ENCODE measurements at places on chromosomes 7 and 10.

GRCh38 chr7:105610165-105610930 lies 29.1 kb upstream of the EFCAB10 start:
- no peak for DNase-seq

GRCh38 chr7:74449809-74450397 lies 3.8 kb upstream of the GTF2IRD1 start:
- peak; percentile 72 for DNase-seq

GRCh38 chr7:129865093-129865924 lies 87.5 kb downstream of the UBE2H start:
- DNase-seq = no peak

- DNase-seq = no peak
These were observed 93.1 kb upstream of the IKZF1 start for GRCh38 chr7:50211130-50212015.

- DNase-seq = no peak
These were observed 176.3 kb upstream of the LRGUK start for GRCh38 chr7:133950855-133951254.

DNA sequence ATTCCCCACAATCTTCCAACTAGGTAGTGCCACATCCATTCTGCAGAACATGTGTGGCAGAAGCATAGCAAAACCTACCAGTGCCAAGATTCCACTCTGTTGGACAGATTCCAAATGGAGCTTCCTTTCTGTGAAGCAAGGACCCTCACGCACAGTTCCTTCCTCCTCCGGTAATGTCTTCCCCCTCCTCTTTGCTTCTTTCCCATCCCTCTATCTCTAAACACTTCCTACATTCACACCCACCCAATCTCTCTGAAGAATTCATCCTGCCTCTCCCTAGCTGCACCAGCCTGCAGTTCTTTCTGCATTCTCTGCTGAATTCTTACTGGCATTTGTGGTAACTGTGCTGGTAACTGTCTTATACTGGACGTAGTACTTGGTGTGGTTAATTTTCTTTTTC lies 124.9 kb downstream of the RNLS start:
- DNase-seq = no peak

DNA sequence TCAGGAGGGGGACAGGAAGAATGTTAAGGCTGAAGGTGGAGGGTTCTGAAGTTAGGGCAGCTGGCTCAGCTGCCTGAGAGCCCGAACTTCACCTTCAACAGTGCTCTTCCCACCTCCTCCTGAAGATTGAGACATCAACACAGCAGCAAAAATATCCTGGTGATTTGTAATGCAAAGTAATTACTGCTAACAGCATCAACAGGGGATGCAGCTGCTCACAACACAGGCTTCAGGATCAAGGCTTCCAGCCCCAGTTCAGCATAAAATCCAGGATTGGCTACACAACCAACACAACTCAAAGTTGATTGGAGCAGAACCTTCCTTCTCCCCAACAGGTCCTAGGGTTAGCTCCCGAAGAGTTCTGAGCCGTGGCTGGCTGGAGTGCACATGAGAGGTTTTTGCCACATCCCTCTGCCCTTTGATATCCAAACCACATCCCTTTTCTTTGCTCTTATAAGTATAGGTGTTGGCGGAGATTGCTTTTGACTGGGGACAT lies 242.4 kb downstream of the KIAA1217 start:
- no peak for DNase-seq

GRCh38 chr10:103493916-103494877 lies 692 bp downstream of the NEURL1 start:
- DNase-seq = no peak

DNA sequence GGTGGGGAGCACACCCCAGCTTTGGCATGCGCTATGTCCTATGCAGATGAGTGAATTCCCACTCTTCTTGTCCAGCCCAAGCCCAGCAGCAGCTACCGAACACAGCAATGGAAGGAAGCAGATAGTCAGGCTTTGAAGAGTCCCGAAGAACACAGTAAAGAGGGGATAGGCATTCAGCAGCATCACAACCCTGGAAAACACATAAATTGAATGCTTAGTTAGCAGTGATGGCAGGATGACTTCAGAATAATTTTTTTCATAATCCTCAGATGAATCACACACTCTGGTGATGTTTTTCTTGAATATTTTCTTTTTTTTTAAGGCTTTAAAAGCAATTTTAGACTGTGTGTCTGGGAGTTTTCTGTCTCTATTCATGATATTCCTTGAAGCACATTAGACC lies 95.8 kb downstream of the CFAP58 start:
- DNase-seq = no peak

Measured in activated CD8-positive, alpha-beta memory T cell treated with anti-CD3 and anti-CD28 coated beads for 48 hours (primary cell).